Activated CD4-positive, CD25-positive, alpha-beta regulatory T cell treated with anti-CD3 and anti-CD28 coated beads, Interleukin-2, amount 50 U/mL, for 72 hours (primary cell): ENCODE measurements at places on chromosomes 11 and 22.

- DNase-seq = no peak
Observed at GRCh38 chr11:38304926-38305325, 1706.9 kb upstream of the RAG2 start.

GRCh38 chr11:91802475-91802874 lies 422.1 kb upstream of the FAT3 start:
- no peak for DNase-seq

DNA sequence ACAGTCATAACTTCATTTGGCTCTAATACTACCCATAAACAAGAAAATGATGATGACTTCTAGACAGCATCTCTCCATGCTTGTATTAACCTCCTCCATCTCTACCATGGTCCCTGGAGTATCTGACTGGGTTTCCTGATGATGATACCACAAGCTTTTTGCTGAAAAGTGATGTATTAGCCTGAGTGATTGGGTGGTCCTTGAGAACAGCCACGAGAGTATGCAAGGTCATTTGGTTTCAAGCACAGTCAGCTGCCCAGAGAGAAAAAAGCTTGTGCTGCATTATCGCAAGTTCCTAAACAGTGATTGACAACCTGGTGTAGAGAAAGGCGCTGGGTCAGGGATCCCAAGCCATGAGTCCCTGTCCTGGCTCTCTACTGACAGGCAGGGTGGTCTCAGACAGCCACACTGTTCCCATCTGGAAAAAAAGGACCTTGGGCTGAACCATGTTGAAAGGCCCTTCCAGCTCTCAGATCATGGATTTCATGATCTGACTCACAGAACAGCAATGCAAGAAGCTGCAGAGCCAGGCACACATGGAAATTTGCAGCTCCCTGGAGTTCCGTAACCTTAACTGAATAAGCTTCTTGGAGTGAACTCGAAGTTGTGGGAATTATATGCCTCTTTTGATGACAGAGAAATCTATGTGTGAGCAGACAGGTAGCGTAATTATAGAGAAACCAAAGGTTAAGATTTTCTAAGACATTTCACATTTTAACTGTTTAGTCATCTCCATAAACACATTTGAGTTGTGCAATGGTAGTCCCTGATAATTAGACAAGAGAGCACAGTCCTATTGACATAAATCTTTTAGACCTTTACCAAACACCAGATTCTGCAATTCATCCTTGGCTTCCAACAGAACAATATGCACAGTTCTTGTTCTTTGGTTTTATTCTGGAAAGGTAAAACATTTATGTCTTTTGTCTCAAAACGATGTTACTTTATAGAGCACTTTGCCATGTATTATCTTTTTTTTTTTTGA lies 54.1 kb upstream of the UBASH3B start:
- no peak for DNase-seq

GRCh38 chr11:5275369-5276110 lies 5.8 kb upstream of the HBE1 start:
- no peak for DNase-seq

- no peak for DNase-seq
Observed at GRCh38 chr22:42879371-42880021, 22.4 kb upstream of the ARFGAP3 start.

DNA sequence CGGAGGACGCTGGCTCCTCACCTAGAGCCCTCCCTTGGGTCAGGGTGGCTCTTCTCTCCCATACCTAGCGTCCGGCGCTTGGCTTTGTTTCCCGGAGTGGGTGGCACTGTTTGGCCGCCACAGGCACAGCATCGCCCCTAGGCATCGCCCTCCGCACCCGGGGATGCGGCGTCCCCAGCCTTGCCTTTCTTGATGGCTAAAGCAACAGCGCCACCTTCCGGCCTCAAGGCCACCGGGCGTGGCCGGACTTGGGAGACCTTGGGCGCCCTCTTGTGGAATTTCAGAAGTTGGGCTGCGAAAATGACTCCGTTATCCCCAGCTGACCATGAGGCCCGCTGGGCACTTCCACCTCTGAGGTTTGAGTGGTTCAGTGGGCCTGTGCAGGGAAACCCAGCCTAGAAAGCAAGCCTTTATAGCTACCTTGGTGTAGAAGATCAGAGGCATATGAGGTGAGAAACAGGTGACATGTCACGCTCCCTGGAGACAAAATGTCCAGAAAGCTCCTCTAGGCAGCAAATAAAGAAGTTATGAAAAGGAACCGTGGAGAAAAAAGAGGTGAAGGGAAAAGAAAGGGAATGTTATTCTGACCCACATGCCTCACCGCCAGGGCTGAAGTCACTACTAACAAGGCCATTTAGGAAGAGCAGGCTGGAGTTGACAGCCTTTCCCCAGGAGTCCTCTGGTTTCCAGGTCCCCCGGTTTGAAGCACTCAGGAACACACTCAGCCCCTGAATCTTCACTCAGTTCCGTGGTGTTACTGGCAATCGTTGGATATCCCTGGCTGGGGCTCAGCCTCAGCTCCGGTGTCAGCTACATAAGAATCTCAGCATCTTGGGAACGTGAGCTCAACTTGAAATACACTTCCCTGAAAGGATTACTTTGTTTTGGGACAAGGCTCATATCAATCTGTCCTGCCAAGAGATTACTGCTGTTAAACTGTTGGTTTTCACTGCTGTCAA lies 54.1 kb downstream of the SNX19 start:
- peak; percentile 84 for DNase-seq

- DNase-seq = no peak
Observed at GRCh38 chr11:112525844-112526590, 265.4 kb upstream of the PLET1 start.

GRCh38 chr22:20531404-20532201 lies 24.2 kb downstream of the MED15 start:
- no peak for DNase-seq

GRCh38 chr11:67646535-67647336 lies 3.8 kb downstream of the ACY3 start:
- peak; percentile 62 for DNase-seq

DNA sequence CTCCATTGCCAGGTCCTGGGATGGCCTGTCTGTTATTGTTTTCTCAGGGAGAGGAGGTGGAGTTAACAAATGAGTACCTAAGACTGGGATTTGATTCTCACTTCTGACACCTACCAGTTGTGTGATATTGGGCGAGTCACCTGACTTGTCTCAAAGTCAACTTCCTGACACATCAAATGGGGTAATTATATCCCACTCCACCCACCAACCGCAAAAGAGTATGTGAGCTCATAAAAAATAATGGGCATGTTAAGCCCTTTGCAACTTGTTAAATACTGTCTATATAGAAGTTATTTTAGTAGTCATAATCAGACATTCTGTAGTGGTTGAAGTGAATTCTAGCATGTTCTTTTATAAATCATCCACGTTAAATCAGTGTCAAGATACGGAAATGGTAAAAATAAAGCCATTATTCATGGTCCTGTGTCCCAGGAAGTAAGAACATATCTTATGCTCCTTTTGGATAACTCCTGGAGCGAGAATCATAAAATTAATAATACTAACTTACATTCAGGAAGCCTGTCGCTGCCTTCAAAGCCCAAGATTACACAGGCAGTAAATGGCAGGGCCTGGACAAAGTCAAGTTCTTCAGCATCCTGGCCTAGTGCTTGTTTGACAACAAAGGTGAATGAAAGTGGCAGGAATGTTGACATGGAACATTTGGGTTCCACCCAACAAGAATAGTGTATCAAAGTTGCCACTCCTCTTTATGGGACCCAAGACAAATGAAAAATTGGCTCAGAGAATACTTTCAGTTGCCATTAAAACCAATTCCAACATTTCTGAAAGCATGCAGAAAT lies 54.3 kb downstream of the SYTL2 start:
- no peak for DNase-seq

DNA sequence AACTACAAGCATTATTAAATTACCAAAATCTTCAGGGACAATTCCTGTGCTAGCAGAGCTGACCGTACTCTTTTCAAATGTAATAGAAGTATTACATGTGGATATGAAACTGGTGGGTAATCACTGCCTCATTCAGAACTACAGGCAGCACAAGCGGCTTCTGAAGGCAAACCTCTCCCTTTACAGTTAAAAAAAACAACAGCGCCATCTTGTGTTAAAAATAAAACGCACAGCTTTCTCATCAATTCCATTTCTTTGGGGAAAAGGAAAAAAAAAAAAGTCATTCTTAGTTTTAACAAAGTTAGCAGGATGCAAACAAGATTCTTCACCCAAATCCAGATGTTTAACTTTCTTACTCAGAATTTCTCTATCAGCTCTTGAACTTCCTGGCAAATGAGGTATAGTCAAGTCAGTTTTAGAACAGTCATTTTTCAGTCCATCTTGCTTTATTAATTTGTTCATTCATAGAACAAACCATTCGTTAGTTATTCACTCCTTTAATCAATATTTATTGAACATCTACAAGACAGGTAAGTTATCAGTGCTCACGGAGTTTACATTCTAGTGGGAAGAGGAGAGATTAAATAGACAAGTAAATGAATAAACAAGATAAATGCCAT lies 331.8 kb upstream of the MPPED2 start:
- DNase-seq = no peak

- DNase-seq = peak; percentile 74
Observed at GRCh38 chr11:124920870-124921609, 2.0 kb downstream of the HEPN1 start.

DNA sequence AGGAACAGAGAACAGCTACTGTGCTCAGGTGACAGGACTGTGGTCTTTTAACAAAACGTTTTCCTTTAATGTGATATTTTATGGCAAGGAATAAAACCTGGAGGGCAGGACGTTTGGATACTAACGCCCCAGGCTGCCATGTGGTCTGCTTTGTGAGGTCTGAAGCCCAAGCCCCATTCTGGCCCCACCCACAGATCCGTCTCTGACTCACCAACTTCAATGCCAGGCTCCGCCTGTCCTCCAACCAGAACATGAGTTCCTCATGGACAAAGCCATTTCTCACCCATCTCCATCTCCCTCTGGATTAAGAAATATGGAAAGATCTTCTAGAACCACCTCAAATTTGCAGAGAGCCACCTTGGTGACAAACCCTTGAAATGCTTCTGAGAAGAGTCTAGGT lies 148.8 kb downstream of the CRYBB2 start:
- DNase-seq = no peak

- DNase-seq = no peak
Observed at GRCh38 chr11:73597336-73597955, 466 bp downstream of the FAM168A start.

DNA sequence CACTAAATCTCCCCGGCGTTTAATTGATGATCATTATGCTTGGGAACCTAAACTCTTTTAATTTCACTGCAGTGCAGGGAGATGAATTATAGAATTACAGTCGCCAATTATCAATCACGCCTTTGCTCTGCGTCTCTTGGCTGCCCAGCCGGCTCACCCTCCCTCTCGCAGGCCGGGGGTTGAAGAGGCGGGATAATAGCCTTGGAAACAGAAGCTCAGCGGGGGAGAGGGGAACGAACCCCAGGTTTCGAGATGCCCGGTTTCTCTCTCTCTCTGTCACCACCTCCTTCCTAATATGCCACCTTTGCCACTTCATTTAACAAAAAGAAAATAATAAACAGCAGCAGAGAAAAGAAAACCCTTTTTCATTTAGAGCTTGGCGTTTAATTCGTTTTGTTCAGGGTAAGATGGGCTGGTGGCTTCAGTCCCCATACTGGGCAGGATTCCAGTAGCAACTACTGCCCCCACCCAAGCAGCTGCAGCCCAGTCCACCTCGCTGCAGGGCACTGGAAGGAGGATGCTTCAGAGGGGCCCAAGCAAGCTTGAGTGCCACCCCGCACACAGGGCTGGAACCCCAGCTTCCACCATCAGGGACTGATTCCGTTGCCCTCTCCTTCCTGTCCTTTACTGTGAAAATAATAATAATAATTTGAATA lies 271.7 kb downstream of the BUD13 start:
- no peak for DNase-seq

GRCh38 chr22:28608546-28608945 lies 71.1 kb downstream of the TTC28 start:
- no peak for DNase-seq

GRCh38 chr11:65932558-65932919 lies 12.7 kb upstream of the TSGA10IP start:
- DNase-seq = no peak

DNA sequence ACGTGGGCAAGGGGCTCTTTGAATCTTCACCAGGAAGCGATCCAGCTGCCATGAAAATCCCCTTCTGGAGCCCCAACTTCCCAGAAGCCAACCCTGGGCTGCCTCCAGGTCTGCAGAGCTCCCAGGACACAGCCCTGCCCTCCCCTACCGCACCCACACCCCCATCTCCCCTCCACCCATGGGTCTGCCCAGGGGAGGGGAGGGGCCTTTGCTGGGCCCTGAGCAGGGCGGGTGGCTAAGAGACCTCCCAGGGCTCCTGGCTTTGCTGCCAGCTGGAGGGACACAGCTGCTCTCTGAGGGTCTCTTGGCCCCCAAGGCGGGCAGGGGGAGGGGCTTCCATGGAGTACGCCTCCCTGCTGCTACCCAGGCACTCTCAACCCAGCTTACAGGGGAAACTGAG lies 64.1 kb downstream of the WNT7B start:
- DNase-seq = no peak

DNA sequence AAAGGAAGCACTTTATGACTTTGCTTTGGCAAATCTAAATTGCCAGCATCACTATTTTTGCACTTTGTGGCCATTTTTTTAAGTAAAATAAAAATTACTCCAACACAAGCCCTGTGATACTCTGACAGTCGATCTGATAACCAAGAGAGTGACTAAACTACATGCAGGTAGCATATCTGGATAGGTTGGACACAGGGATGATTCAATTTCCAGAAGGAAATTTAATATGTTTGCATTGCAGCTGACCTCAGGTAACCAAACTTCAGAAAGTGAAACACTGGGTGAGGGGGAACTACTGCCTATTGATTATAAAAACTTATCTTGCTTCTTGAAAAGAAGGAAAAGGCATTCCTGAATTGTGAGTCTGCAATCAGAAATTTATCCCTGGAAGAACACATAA lies 13.9 kb downstream of the OR5B3 start:
- no peak for DNase-seq

- no peak for DNase-seq
Observed at GRCh38 chr11:45672593-45672992, 7.2 kb upstream of the CHST1 start.

- DNase-seq = no peak
Observed at GRCh38 chr11:2380807-2381350, 3.8 kb downstream of the CD81 start.

DNA sequence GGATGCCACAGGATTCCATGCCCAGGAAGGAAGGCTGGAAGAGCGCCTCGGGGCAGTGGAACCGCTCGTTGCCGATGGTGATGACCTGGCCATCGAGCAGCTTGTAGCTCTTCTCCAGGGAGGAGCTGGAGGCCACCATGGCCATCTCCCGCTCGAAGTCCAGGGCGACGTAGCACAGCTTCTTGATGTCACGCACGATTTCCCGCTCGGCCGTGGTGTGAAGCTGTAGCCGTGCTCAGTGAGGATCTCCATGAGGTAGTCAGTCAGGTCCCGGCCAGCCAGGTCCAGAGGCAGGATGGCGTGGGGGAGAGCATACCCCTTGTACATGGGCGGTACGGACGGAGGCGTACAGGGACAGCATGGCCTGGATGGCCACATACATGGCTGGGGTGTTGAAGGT lies 17.9 kb upstream of the EP300 start:
- DNase-seq = no peak

GRCh38 chr11:99593197-99593596 lies 572.4 kb downstream of the CNTN5 start:
- DNase-seq = no peak

GRCh38 chr11:66782726-66783125 lies 53.7 kb upstream of the SPTBN2 start:
- DNase-seq = no peak
